Left lung (tissue), 14 donors: ENCODE measurements at places on chromosomes 12 and 14.

- DNase-seq, result no peak
Observed at GRCh38 chr14:98230411-98230810, 1041.6 kb downstream of the BCL11B start.

GRCh38 chr12:40988355-40988754 is 199.8 kb upstream of the PDZRN4 start:
- no peak for DNase-seq

- DNase-seq, result no peak
Observed at GRCh38 chr12:46264057-46264456, 4.8 kb downstream of the SLC38A1 start.

DNA sequence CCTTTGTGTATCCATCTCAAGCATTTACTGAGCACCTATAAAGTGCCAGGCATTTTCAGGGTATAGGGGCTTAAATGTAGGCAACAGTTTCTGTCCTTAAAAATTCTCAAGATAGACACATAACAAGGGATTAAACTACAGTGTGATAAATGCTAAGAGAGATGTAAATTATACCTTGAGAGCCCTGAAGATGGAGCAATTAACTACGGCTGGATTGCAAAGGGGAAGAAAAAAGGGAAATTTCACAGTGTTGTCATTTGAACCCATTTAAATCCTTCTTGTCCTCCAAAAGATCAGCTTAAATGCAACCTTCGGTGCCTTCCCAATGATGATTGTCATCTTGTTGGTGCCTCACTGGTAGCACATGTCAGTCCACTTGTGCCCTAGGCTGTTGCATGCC is 11.5 kb upstream of the IL26 start:
- no peak for DNase-seq

DNA sequence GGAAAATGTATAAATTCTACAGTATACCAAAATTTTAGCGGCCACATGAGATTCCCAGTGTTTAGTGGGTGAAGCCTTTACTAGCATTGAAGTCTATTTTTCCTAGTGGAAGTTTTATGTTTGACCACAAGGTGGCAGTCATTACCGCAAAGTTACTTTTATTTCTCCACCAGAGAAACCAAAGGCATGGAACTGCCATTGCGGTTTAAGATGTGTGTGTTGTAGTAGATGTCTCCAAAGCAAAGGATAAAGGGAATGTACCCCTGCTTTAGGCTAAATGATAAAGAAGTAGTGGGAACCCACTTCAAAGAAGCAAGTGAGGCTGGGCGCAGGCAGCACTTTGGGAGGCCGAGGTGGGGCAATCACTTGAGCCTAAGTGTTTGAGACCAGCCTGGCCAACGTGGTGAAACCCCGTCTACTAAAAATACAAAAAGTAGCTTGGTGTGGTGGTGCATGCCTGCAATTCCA is 140.5 kb downstream of the PRKCH start:
- DNase-seq, result peak; percentile 70

- DNase-seq, result no peak
Observed at GRCh38 chr14:47710581-47710980, 35.2 kb upstream of the MDGA2 start.

DNA sequence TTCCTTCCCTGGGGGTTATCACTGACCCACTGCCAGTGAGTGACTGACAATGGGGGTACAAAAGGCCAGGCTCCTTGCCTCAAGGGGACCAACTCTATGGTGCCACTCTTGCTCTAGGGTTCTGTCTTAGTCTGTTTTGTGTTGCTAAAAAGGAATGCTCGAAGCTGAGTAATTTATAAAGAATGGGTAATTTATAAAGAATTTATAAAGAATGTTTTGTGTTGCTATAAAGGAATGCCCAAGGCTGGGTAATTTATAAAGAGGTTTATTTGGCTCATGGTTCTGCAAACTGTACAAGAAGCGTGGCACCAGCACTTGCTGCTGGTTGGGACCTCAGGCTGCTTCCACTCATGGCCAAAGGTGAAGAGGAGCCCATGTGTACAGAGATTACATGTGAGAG is 15.8 kb upstream of the RASSF8 start:
- DNase-seq, result no peak

- DNase-seq, result peak; percentile 31
Observed at GRCh38 chr12:61188801-61189595, 1071.2 kb upstream of the USP15 start.

DNA sequence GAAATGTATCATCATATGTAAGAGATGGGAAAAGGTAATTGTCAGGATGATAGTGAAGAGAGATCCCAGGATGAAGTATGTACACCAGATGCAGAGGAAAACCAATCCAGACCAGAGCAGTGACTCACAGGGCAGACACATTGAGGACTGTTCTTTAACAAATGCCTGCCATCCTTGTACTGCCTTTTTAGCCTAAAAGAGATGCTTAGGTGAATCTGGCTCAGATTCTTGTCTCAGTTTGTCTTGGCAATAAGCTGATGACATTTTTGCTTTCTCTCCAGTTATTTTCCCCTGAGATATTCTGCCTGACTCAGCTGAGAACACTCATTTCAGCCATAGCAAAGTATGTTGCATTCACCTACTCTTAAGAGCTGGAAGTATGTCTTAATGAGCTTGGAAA is 405.3 kb upstream of the USP15 start:
- DNase-seq, result no peak

GRCh38 chr14:101174980-101175606 is 271.6 kb upstream of the RTL1 start:
- peak; percentile 31 for DNase-seq

DNA sequence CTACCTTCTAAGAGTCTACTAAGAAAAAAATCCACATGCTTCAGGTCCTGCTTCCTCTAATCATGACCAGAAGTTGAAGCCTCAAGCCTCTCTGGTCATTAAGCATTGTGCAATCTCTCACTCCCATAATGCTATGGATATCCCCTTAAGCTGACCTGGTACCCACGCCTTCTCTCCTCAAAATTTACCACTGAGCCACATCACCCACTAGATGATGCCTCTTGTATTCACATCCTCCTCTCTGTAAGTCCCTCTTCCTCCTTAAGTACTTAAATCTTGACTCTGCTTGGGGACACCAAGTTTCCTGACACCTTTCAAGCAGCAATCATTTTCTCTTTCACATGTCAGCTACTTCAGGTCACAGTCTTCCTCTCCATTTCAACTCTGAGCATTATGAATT is 9.8 kb downstream of the GALNT4 start:
- no peak for DNase-seq

DNA sequence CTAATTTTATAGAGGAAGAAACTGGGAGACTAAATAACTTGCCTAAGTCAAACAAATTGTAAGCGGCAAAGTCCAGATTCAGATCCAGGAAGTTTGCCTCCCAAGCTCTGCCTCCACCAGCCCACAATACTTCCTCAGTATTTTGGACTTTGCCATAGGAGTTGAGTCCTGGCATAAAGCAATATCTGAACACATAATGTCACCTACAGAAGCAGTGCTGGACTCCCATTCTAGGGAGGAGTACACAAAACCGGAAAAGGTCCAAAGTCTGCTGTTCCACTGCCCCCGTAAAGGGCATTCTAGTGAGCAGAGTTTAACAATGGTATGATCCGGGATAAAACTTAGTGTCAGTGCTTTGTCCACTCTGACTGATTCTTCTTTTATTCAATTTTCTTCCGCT is 340.5 kb downstream of the FUT8 start:
- DNase-seq, result no peak

GRCh38 chr12:11105546-11105945 is 13.4 kb upstream of the TAS2R43 start:
- no peak for DNase-seq
